Stimulated activated CD4-positive, alpha-beta T cell treated with anti-CD3 and anti-CD28 coated beads, Interleukin-15, amount 100 ng/mL, for 1 hour (primary cell): ENCODE measurements at places on chromosomes 4 and X.
A peak's percentile ranks its signal among the peaks of the same experiment; 100 is the strongest.

DNA sequence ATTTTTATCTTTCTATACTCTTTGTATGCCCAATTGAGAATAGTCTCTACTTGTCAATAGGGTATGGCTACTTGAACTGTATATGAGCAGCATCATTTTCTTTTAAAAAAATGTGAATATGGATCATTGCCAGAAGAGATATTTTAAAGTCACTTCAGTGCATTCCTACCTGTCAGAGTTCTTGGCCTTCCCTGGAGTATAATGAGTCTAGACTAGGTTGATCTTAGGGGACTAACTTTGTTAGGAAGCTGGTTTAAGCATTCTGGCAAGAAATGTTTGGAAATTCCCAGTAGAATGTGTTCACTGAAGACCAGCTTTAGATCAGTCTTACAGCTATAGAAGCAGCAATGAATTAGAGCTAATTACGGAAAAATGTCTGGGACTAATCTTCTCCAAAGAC lies 178.2 kb downstream of the FAT4 start:
- DNase-seq: no peak

GRCh38 chrX:2631743-2632532 lies 59.2 kb upstream of the CD99 start:
- DNase-seq: no peak

DNA sequence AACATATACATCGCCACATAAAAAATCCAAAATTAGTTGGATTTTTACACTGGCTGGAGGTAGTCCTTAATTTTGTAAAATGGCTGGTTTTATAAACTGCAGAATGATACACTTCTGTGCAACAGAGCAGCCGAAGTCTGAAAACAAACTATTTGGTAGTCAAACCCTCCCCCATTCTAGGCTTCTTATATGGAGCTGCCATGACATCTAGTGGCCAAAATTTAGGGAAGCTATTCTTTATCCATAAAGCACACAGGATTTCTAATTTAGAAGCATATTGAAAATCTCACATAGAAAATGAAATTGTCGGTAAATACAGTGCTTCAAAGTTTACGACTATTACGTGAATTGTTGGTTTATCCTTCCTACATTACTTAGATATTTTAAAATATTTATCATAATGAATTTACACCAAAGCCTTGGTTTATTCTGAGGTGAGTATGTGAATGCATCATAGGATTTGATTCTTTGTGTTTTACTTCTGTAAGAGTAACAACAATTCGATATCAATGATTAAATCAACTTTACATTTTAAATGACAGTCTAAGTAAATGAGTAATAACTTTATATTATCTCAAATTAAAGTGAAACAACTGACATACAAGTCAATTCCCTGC lies 113.4 kb upstream of the FAM241A start:
- DNase-seq: no peak

GRCh38 chrX:56833626-56834025 lies 104.6 kb downstream of the NBDY start:
- no peak for DNase-seq

GRCh38 chr4:44368413-44369167 lies 80.0 kb downstream of the KCTD8 start:
- DNase-seq: no peak

GRCh38 chr4:99863-100262 lies 24.4 kb upstream of the ZNF718 start:
- DNase-seq: no peak

DNA sequence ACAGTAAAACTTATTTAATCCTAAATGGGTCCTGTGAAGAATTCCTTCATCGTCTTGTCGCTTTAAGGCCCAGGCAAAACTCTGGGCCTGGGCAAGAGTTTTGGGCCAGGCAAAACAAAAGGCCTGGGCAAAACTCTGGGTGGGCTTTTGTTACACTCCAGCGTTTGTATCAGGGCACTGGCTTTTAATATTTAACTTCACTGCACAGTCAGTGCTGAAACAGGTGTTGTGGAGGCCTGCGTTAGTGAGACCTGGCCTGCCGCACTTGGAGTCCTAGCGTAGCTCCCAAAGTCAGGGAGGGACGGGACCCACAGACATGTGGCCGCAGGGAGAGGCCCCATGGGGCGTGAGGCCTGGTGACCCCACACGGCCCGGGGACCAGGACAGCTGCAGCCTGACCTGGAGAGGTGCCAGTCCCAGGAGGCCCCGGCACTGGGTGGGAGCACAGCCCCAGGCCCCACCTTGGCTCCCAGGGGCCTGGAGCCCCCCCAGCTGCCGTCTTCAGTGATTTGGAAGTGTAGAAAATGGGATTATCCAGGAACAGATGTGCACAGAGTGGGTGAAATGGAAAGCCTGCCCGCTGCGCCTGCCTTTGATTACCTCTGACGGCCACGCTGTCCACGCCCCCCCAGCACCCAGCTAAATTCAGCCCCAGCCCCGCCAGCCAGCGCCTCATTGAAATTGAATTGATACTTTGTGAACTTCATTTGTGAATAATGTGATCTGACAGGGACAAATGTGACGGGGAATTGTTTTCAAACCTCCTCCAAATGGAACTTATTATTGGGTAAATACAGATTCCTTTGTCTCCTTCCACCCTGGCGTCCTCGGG lies 132.9 kb upstream of the NKX1-1 start:
- no peak for DNase-seq

DNA sequence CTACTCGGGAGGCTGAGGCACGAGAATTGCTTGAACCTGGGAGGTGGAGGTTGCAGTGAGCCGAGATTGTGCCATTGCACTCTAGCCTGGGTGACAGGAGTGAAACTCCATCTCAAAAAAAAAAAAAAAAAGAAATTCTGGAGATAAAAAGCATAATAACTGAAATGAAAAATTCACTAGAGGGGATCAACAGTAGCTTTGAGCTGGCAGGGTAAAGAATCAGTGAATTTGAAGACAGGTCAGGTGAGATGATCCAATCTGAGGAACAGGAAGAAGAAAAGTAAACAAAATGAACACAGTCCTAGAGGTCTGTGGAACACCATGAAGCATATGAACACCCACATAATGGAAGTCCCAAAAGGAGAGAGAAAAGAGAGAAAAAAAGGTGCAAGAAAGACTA lies 15.0 kb downstream of the TIMP1 start:
- DNase-seq: no peak

DNA sequence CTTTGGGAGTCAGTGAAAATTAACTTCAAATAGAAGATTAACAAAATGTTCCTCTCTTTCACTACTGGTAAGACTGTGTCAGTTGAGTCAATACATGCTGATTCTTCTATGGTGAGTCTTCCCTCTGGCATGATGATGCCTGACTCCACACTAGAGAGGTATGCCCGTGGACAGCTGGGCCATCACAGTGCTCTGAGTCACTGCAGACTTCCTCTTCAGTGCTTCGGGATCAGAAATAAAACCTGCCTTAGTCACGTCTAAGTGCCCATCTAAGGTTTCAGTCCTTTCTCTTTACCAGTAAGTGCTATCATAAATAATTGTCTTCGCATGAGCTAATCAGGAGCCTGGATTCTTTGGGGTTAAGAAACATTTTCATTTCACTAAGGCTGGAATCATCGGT lies 1.6 kb upstream of the ASB5 start:
- DNase-seq: no peak

DNA sequence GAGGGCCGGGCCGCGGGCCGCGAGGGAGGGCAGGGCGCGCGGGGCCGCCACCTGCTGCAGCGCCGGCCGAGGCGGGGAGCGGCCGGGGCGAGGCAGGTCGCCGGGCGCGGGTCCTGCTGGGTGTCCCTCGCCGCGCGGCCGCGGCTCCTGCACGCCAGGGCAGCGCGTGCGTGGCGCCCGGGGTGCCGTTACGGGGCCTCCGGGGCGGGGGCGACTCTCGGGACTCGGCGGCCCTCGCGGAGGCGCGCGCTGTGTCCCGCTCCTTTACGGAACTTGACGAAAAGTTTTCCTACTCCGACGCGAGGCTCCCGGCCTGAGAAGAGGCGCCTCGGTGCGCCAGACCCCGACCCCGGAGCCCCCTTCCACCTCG lies 329 bp downstream of the TBC1D14 start:
- peak; percentile 43 for DNase-seq

DNA sequence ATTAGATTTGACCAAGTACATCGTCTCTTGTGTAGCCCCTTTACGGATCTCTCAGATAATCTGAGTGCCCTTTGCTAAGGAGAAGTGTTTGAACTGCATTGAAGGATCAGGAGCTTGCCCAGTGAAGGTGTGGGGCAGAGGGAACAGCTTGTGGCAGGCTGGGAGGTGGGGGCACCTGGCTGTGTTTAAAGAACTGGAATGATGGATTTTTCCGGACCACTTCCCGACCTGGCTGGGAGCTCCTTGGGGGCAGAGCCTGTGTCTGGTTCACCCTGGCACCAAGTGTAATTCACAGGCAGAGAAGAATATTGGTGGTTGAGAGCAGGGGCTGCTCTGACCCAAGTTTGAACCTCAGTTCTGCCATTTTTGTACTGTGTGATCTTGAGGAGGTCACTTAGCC lies 18.5 kb downstream of the TBC1D14 start:
- DNase-seq: no peak
